ENCODE measurements at places on chromosomes 16 and 17.

DNA sequence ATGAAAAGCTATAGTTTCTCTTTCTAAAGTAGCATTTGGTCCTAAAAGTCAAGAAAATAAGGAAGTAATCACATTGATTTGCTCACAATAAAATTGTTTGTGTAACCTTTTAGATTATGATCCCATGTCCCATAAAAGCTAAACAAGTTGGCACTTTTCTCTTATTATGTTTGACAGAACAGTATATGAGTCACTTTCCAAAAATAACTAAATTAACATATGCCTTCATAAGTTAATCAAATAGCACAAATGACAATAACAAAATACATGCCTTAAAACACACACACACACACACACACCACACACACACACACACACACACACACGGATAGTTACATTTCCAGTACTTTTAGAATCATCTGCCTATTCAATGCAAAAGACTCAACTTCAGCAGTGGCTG is 2.8 kb downstream of the MED13 start:
- DNase-seq, result no peak

DNA sequence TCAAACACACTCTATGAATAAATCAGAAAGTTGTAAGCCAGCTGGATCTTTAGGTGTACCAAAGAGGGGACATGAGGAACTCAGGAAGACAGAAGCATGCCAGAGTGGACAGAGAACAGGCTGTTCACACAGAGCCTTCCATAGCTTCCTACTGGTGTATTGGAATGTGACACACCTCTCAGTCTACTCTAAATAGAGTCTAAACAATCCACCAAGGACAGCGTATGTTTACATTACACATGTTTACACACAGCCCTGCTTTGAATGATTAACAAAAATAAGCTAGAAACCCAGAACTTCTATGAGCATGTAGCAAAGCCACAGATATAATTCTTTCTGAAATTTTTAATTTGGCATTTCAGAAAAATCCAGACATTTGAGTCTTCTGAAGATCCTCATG is 1279.0 kb upstream of the CDH8 start:
- DNase-seq, result no peak

DNA sequence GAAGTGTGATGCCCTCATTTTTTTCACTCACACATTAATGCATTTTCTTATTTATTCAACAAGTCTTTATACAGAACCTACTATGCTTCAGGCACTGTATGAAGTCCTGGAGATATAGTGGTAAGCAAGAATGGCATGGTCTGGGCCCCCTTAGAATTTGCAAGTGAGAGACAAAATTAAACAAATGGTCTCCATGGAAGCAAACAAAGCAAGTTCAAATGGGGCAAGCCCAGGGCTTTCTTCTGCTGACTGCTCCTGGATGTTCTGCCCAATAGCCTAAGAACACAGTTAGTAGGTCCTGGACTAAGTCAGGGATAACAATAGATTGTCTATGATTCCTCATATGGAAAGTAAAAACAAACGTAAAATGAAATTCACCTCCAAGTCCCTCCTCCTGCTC is 31.3 kb upstream of the DDX52 start:
- DNase-seq, result no peak

DNA sequence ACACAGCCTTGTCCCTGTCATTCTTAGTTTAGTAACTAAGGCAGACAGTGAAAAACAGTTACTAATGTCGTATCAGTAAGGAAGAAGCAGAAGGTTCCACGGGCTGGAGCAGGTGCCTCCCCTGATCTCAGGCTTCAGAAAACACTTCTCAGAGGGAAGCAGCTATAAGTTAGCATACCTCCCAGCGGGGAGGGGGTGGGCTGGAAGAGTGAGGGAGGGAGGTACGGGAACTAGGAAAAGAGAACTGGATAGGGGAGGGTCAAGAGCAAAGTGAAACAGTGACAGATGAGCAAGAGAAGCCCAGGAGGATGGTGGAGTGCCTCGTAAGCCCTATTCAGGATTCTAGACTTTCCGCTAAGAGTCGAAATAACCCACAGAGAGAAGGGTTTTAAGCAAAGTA is 186.3 kb upstream of the XYLT1 start:
- DNase-seq, result no peak

GRCh38 chr16:47142486-47142820 is 1.3 kb downstream of the NETO2 start:
- no peak for DNase-seq

GRCh38 chr16:2798723-2799204 is 494 bp downstream of the PRSS41 start:
- DNase-seq, result no peak

- no peak for DNase-seq
Measured at GRCh38 chr17:41781404-41782110, 5.0 kb downstream of the JUP start.

DNA sequence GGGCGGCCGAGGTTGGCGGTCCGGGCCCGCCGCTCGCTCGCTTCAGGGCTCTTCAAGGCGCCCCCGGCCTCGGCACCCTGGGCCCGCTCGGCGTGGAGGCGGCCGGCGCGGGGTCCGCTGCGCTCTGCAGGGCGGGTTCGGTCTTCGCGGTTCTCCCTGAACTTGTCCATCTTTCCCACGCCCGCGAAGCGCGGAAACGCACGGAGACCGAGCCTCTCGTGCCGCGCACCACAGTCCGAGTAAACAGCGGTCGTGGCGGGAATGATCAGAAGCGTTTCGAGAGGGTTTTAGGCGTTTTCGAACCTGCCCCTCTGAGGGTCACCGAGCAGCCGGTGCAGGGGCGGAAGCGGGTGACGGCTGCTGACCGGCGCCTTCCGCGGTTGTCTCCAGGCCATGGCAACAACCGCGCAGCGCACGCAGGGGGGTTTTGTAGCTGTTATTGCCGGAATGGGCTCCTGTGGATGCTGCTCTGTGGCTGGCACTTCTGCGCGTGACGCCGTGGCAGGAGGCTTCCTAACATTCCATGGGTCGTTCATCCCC is 414 bp downstream of the NARF start:
- DNase-seq, result no peak

DNA sequence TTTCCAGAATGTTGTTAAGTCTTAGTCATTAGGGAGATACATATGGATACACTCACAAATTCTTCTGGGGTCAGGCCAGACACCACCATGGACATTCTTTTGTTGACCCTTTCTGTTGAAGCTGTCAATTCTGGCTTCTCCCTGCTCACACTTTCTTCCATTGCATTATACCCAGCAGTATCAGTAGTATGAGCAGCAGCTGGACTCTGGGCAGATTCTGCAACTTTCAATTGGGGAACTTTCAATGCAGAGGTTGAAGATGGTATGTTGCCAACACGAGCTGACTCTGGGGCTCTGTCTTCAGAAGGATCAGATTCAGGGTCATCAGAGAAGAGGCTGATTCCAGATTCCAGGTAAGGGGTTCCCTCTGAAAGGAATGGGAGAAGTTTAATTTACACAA is 45.8 kb downstream of the RND2 start:
- no peak for DNase-seq

- DNase-seq, result no peak
Measured at GRCh38 chr17:33334703-33335102, 41.6 kb upstream of the ASIC2 start.

GRCh38 chr17:28997806-28998205 is 8.0 kb downstream of the SEZ6 start:
- no peak for DNase-seq

DNA sequence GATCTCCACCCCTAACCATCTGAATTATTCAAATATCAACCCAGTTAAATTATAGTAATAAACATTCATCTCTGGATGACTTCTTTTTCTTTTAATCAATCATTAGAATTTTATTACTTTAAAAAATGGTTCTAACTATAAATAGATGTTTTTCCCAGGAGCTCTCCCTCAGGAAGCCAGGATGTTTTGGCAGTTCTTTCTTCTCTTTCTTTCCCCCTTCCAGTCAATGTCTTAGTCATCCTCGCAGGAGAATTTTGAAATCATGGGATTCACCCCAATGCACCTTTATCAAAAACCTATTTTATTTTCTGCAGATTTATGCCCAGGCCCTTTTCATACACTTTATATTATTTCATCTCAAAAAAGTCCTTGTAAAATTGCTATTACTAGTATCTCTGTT is 711.6 kb downstream of the CDH11 start:
- no peak for DNase-seq

GRCh38 chr17:49676276-49676868 is 1.5 kb downstream of the SPOP start:
- DNase-seq, result no peak

DNA sequence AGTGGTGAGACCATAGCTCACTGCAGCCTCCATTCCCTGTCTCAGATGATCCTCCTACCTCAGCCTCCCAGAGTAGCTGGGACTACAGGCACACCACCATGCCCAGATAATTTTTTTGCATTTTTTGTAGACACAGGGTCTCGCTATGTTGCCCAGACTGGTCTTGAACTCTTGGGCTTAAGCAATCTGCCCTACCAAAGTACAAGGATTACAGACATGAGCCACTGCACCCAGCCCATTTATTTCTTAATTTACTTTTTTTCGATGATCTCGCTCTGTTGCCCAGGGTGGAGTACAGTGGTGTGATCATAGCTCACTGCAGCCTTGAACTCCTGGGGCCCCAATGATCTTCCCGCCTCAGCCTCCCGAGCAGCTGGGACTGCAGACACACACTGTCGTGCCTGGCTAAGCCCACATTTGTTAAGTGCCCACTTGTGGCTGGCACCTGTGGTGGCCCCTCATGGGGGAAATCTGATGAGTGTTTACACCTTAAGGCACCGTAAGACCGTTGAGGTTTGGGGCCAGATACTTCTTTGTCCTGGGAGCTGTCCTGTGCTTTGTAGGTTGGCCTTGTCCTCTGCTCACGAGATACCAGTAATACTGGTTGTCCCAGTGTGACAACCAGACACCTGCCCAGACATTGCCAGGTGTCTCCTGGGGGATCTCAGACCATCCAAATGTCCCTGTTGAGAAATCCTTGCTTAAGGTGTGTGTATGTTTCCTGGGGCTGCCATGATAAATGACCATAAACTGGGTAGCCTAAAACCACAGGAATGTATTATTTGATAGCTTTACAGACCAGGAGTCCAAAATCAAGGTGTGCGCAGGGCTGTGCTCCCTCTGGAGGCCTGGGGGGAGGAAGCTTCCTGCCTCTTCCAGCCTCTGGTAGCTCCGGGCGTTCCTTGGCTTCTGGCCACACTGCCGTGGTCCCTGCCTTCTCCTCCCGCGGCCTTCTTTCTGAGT is 141.4 kb upstream of the GSE1 start:
- DNase-seq, result no peak

Data from NCI-H748 treated with DMSO at 0.1 percent for 48 hours (cell line).